ENCODE measurements at places on chromosomes 5 and 9. TPM values are rescaled to one million over a fixed set of nuclear protein-coding genes. Genes with fewer than 3 reads are reported as not detected.

DNA sequence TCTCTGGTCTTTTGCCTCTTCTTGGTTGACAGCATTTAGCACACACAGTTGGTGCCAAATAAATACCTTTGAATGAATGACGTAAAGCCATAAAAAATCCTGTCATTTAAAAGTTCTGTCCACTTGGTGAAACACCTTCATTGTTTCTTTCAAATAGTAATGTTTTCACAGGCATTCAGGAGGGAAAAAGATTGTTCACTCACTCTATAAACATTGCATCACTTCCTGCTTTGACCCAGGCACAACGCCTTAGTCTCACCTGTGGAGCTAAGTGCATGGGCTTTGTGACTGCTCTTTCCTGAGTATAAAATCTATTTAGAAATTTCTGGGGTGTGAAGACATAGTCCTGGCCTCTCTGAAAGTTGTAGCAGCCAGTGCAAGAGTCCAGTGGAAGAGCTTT, 88.9 kb upstream of the CXCL14 start:
- no peak for DNase-seq

- no peak for DNase-seq
These were observed 23.7 kb upstream of the LMNB1 start for GRCh38 chr5:126753227-126753626.

GRCh38 chr5:77957516-77957915, 181.4 kb upstream of the TBCA start:
- DNase-seq: no peak

GRCh38 chr9:98573749-98574278, 134.9 kb downstream of the GABBR2 start:
- no peak for DNase-seq

Gene SLC2A8
- polyA plus RNA-seq: 22.9 TPM

Gene OR13C2
- polyA plus RNA-seq: not detected

GRCh38 chr5:133458435-133458834, 153.9 kb downstream of the FSTL4 start:
- no peak for DNase-seq

- DNase-seq: no peak
These were observed 272.7 kb upstream of the MVB12B start for GRCh38 chr9:126053913-126054312.

DNA sequence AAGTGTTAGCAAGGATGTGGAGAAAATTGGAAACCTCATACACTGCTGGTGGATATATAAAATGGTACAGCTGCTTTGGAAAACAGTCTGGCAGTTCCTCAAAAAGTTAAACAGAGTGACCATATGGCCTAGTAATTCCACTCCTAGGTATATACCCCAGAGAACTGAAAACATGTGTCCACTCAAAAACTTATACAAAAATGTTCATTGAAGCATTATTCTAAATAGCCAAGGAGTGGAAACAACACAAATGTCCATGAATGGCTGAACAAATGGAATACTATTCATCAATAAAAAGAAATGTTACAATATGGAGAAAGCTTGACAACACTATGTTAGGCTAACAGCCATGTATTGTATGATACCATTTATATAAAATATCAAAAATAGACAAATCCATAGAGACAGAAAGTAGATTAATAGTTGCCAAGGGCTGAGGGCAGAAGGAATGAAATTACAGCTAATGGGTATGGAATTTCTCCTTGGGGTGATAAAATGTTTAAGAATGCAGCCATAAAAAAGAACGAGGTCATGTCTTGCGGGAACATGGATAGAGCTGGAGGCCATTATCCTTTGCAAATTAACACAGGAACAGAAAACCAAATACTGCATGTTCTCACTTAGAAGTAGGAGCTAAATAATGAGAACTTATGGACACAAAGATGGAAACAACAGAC, 33.6 kb upstream of the FBP1 start:
- DNase-seq: no peak

DNA sequence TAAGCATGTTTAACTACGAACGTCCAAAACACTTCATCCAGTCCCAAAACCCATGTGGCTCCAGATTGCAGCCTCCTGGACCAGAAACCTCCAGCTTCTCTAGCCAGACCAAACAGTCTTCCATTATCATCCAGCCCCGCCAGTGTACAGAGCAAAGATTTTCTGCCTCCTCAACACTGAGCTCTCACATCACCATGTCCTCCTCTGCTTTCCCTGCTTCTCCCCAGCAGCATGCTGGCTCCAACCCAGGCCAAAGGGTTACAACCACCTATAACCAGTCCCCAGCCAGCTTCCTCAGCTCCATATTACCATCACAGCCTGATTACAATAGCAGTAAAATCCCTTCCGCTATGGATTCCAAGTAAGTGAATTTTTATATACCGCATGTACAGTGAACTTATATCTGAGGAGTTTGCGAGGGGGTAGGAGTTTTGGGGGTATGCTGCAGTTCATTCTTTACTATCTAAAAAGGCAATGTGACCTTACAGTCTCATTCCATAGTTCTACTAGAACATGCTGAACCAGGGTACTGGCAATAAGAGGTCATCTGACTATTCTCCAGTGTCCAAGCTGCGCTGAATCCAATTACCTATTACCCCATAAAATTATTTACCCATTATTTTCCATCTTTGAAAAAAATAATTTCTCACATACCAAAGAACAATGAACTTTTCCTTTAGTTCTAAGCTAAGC, 3.1 kb downstream of the MYOT start:
- DNase-seq: no peak

GRCh38 chr5:149177339-149177843, 36.1 kb downstream of the ABLIM3 start:
- no peak for DNase-seq

- no peak for DNase-seq
These were observed 778 bp upstream of the PPP6C start for GRCh38 chr9:125190361-125190801.

Data from right lung (tissue), 10 donors.